ENCODE measurements at places on chromosomes 4 and X.

- no peak for DNase-seq
Observed at GRCh38 chrX:45524296-45524695, 323.6 kb upstream of the DIPK2B start.

GRCh38 chr4:174012135-174012885 lies 271.2 kb downstream of the FBXO8 start:
- DNase-seq = no peak

- DNase-seq = no peak
Observed at GRCh38 chr4:159107203-159107925, 4.5 kb downstream of the RAPGEF2 start.

DNA sequence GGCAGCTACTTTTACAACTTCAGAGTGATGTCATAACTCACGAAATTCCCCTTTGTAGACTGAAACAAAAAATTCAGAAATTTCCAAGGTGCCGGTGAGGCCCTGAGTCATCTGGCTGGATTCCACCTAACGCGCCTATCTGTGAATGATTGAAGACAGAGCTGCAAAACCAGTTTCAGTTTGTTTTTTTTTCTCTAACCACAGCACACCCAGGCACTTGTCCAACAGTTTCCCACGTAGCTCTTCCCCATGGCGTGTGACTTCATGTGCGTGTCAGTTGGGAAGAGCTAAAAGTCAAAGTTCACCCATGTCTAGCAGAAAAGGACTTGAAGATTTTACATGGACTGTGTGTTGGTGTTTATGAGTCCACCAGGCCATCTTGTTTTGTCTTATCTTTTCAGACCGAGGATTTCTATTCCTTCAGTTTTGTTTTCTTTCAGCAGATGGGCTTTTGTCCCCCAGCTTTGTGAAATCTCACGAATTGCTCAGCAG lies 16.4 kb downstream of the TCEANC start:
- peak; percentile 66 for DNase-seq

- no peak for DNase-seq
Observed at GRCh38 chr4:100988876-100989275, 358.4 kb downstream of the PPP3CA start.

GRCh38 chrX:133402830-133403625 lies 12.3 kb downstream of the GPC4 start:
- DNase-seq = no peak

GRCh38 chrX:148310426-148311165 lies 189.8 kb upstream of the AFF2 start:
- DNase-seq = peak; percentile 5

GRCh38 chr4:120971884-120972283 lies 49.4 kb upstream of the PRDM5 start:
- DNase-seq = no peak

- DNase-seq = no peak
Observed at GRCh38 chr4:55793479-55793878, 26.1 kb upstream of the EXOC1L start.

GRCh38 chrX:96611619-96612362 lies 72.9 kb upstream of the DIAPH2 start:
- no peak for DNase-seq

DNA sequence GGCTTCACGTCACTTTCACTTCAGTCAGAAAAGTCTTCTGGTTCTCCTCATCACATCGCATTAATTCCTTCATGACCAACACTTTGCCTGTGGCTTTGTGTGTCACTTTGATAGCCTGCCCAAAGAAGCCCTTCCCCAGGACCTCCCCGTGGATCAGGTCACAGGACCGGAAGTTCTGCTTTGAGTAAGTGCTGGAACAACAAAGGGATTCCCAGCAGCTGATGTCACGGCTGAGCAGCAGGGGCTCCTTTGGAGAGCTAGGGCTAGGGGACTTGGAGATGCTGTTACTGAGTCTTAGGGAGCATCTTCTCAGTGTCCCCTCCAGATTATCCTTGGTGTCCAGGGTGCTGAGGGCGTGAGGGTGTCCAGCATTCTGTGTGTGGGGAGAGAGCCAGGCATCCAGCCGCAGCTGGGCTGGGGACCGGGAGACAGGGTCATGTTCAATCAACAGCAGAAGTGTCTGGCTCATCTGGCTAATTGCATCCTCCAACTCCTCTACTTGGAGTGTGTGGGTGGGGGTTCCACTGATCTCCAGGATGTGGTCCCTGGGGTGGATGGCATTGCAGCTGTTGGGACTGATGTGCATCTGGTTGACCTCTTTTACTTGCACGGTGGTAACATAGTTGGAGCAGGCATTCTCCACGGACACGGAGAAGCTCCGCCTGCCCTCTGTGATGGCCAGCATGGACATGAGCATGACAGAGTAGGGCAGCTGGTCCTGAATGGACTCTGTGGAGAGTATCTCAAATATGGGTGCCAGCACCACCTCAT lies 39.2 kb upstream of the ARHGAP6 start:
- DNase-seq = no peak

DNA sequence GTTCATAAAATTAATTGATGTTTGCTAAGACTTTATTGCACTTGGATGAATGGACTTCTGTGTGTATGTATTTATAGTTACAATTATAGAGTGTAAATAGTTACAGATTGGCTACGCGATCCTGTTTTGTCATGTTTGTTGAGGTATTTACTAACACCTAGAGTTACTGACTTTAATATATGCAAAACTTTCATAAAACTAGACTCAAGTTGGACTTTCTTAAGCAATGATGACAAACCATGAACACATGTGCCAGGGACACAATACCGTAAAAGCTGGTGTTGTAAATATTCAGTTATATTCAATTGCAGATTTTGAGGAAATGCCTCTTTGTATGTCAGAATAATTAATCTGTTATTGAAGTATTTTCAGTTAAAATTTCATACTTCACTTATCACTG lies 6.1 kb downstream of the GRIA2 start:
- no peak for DNase-seq

DNA sequence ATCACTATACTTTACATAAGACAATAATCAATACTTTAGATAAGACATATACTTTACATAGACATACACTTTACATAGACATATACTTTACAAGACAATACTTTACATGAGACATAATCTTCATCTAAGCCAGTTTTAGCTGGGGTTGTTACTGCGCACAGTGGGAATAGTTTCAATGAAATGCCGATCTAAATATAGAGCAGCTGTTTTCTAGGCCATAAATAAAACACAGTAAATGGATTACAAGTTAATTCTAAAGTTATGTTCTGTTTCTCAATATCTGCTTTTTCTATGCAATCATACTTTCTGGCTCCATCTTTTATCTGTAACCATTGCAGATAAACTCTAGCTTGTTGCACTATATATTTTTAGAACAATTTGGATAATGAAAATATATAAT lies 1470.6 kb upstream of the PABPC4L start:
- DNase-seq = no peak

DNA sequence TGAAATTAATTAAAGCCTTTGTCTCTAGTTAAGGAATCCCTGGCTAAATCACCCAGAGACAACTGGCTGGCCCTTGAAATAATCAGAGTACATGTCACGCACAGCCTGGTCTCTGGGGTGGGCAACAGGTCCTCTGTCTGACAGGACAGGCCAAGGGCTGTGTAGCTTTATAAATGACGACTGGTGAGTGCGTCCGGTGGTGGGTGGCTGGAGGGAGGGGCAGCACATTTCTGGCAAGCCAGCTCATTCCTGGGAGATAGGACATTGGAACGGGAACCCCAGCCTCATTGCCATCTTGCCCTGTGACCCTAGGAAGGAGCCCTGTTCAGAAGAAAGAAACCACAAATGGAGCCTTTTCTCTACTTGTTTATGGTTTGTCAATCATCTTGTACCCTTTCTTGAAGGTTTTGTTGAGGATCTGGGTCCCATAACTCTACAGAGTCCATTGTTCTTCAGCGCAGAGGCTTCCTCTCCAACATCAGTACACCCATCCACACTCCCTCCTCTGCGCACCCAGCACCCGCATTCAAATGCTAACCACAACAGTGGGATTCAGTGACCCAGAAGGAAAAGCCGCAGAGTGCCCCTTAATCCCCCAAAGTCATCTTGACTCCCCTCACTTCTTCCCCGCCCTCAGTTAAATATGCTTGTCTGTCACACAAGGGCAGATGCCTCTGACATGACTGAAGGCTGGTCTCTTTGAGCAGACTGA lies 368.1 kb downstream of the UNC5C start:
- no peak for DNase-seq

GRCh38 chr4:101169044-101170014 lies 178.0 kb downstream of the PPP3CA start:
- peak; percentile 49 for DNase-seq

DNA sequence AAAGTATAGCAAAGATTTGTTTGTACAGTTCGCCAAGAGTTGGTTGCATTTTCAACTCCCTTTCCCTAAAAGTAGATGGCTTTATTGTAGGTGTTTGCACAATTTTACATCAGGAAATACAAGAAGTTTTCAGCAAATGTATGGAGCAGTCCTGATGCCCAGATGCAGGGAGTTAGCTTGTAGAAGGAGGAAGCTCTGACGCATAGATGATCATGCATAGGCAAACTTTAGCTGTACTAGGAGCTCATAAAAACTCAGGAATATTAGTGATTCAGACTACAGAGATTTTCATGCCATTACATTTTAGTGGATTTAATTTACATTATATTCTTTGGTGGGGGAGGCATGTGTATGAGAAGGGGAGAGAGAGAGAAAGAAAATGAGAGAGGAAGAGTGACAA lies 62.9 kb downstream of the TMPRSS11D start:
- DNase-seq = no peak

DNA sequence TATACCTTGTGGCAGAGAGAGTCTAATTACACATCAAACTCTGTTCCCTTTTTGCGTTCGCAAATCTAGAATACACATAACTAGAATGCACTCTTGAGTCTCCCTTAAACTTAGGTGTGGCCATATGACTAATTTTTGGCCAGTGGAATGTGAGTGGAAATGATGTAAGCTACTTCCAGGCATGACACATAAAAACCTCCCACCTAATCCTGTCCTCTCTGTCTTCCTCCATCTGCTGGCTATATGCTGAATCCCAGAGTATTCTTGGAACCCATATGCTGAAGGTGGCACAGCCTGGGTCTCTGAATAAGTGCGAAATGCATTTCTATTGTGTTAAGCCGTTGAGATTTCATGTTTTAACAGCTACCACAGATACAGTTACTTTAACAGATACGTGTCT lies 269.9 kb upstream of the NRK start:
- DNase-seq = no peak

DNA sequence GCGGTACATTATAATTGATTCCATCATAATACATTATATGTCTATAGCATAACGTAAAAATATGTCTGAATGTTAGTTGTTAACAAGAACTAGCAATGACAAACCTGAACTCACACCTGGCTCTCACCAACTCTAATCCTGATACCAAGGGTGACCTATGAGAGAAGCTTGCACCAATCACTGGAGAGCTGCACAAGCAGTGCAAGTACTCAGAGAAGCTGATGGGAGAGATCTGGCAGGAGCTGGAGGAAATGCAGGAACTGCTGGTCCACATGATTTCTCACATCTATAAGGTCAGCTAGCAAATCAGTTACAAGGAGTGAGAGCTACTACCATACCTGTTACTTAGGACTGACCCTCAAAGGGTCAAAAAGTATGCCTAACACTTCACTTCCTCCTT lies 74.8 kb downstream of the RAB28 start:
- DNase-seq = no peak

GRCh38 chr4:185480016-185480732 lies 8.6 kb upstream of the CCDC110 start:
- no peak for DNase-seq

- DNase-seq = no peak
Observed at GRCh38 chr4:144656850-144657249, 10.9 kb downstream of the HHIP start.

DNA sequence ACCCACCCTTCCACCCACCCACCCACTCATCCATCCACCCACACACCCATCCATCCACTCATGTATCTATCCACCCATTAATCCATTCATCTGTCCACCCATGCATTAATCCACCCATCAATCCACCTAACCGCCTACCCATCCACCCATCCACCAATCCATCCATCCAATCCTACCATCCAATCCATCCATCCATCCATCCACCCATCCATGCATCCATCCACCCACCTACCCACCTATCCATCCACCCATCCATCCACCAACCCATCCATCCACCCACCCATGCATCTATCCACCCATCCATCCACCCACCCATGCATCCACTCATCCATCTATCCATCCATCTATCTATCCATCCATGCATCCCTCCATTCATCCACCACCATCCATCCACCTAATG lies 34.8 kb upstream of the AFAP1 start:
- no peak for DNase-seq

- DNase-seq = peak; percentile 13
Observed at GRCh38 chr4:78056265-78057129, 626 bp upstream of the FRAS1 start.

DNA sequence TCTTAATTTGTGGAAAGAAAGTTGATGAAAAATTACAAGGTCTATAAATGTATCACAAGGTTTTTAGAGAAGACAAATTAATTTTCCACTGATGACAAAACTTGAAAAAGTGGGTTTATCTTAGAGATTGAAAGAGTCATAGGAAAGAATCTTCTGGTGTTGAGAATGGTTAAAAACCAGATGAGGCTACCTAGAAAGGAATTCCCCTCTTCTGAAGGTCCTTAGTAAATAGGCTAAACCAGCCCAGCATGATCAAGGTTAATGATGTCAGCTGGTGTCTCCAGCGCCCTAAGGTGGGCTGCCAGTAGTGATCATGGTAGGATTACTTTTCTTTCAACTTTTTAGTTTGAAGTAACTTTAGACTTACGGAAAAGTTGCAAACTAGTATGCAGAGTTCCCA lies 71.8 kb upstream of the PGRMC2 start:
- DNase-seq = no peak

- DNase-seq = no peak
Observed at GRCh38 chrX:78653118-78653822, 5.9 kb downstream of the RTL3 start.

GRCh38 chrX:50723006-50723405 lies 91.0 kb downstream of the SHROOM4 start:
- DNase-seq = no peak

DNA sequence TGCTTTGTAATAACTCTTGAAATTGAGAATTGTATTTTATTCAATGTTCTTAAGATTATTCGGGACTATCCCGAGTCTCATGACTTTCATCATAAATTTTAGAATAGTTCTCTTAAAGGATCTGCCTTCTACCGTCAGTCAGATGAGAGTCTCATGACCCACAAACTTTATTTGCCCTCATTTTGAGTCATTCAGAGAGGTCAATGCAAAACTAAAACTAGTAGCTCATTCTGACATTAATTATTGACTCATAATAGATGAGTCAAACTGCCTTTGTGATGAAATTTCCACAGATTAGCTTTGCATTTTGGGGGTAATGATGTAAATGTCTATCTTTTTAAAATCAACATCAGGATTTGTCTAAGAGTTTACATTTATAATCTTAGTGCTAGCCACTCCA lies 1527.3 kb downstream of the TECRL start:
- DNase-seq = no peak

Data from GM12864 (cell line).